ENCODE measurements at places on chromosomes 2 and 18. TPM values are rescaled to one million over a fixed set of nuclear protein-coding genes. Genes with fewer than 3 reads are reported as not detected.

Gene WNT10A
- 2.9 TPM for total RNA-seq

DNA sequence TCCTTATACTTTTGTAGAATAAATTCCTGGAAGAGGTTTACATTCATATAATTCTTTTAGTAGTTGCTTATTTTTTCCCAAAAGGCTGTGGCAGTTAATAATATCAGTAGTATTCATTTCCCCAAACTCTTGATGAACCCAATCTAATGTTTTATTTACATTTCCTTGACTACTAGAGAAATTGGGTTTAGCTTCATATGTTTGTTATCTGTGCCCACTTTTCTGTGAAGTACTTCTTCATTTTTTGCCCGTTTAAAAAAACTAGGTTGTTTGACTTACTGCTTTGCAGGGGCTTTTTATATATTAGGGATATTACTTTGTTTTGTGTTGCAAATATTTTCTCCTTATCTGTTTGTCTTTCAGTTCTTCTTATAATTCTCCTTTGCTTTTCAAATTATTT is 17.2 kb downstream of the RALB start:
- no peak for DNase-seq
- H3K27me3 ChIP-seq, result no peaks in the 10 kb centered on the region
- H3K27ac ChIP-seq, result no peak overlapping the region

- DNase-seq, result no peak
- no peak overlapping the region for H3K4me3 ChIP-seq
- H3K4me1 ChIP-seq, result no peaks in the 10 kb centered on the region
- H3K36me3 ChIP-seq, result no peaks in the 10 kb centered on the region
- no peak overlapping the region for H3K27ac ChIP-seq
Observed at GRCh38 chr2:98927027-98927426, 9.0 kb downstream of the CRACDL start.

DNA sequence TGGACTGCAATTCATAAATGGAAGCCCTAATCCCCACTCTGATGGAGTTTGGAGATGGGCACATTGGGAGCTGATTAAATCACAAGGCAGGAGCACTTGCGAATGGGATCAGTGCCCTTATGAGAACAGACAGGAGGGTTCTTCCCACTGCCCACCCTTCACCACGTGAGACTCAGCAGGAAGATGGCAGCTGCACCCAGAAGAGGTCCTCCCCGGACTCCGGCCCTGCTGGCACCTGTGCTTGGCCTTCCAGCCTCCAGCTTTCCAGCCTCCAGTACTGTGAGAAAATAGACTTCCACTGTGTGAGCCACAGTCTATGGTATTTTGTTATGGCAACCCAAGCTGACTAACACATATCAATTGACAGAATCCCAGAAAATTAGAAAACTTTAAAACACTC is 267.6 kb upstream of the SALL3 start:
- no peaks in the 10 kb centered on the region for H3K36me3 ChIP-seq
- H3K4me3 ChIP-seq, result no peak overlapping the region
- H3K27ac ChIP-seq, result no peak overlapping the region
- H3K4me1 ChIP-seq, result no peaks in the 10 kb centered on the region
- no peaks in the 10 kb centered on the region for H3K27me3 ChIP-seq
- no peak for DNase-seq

Gene STK39
- 66.6 TPM for total RNA-seq

DNA sequence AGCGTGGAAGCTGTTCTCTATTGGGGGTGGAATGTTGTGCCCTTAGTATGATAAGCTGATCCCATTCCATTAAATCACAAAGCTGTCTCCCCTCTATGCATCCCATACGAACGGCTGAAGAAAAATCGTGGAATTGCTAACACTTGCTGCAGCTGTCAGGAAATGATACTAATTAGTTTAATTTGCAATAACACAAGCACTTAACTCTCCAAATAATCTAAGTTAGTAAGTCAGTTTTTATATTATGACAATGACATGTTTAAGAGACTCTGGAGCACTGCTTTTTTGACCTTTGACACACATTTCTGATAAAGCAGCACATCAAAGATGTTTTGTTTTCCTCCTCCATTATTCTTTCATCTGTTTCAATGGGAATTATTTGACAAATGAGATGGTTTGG is 123.7 kb upstream of the SATB2 start:
- H3K27me3 ChIP-seq, result no peaks in the 10 kb centered on the region
- H3K4me3 ChIP-seq, result no peak overlapping the region
- H3K27ac ChIP-seq, result no peak overlapping the region
- DNase-seq, result no peak
- no peaks in the 10 kb centered on the region for H3K4me1 ChIP-seq

DNA sequence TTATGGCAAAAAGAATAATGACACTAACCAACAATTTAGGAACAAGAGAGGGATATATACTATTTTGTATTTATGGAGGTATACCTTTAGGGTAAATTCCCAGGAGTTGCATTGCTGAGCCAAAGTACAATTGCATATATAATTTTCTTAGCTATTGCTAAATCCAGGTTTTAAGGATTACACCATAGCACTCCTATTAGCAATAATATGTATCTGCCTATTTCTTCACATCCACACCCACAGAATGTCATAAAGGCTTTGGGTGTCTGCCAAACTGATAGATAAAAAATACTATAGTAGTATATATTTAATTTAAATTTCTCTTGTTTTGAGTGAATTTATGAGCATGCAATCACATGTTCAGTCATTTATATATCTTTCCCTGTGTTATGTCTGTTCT is 11.5 kb upstream of the SERPINB13 start:
- DNase-seq, result no peak
- H3K27me3 ChIP-seq, result no peaks in the 10 kb centered on the region
- no peaks in the 10 kb centered on the region for H3K4me1 ChIP-seq
- no peak overlapping the region for H3K27ac ChIP-seq
- H3K36me3 ChIP-seq, result no peaks in the 10 kb centered on the region
- H3K4me3 ChIP-seq, result no peak overlapping the region

- H3K4me3 ChIP-seq, result no peak overlapping the region
- H3K27ac ChIP-seq, result no peak overlapping the region
- DNase-seq, result peak; percentile 47
- no peaks in the 10 kb centered on the region for H3K4me1 ChIP-seq
Observed at GRCh38 chr2:97699765-97700444, 13.5 kb upstream of the ZAP70 start.
